ENCODE measurements at places on chromosomes 13 and 19.

DNA sequence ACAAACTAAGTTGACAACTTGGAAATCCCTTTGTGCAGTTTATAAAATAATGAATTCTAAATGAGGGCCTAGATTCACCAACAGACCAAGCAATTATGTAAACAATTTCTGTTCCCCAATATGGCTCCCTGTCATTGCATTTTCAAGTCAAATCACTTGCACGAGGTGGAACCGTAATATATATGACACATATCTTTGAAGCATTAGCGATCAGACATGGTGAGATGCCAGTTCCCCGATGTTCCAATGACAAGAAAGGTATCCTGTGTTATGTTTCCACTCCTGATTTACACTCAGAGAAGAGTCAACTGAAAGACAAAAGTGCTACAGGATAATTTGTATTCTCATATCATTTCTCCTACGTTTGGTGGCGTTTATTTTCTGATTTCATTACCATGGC lies 108.5 kb upstream of the TDRD3 start:
- no peak for DNase-seq

DNA sequence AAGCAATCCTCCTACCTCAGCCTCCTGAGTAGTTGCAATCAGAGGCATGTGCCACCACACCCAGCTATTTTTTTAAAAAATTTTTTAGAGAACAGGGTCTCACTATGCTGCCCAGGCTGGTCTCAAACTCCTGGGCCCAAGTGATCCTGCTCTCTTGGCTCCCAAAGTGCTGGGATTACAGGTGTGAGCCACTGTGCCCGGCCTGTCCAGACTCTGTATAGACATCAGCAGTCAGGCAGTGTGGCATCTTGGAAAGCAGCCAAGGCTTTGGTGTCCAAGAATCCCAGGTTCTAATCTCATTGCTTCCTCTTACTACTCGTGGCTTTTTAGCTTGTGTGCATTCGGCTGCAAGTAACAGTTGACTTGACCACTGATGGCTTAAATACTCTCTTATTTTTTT lies 43.4 kb downstream of the BICRA start:
- DNase-seq = no peak

DNA sequence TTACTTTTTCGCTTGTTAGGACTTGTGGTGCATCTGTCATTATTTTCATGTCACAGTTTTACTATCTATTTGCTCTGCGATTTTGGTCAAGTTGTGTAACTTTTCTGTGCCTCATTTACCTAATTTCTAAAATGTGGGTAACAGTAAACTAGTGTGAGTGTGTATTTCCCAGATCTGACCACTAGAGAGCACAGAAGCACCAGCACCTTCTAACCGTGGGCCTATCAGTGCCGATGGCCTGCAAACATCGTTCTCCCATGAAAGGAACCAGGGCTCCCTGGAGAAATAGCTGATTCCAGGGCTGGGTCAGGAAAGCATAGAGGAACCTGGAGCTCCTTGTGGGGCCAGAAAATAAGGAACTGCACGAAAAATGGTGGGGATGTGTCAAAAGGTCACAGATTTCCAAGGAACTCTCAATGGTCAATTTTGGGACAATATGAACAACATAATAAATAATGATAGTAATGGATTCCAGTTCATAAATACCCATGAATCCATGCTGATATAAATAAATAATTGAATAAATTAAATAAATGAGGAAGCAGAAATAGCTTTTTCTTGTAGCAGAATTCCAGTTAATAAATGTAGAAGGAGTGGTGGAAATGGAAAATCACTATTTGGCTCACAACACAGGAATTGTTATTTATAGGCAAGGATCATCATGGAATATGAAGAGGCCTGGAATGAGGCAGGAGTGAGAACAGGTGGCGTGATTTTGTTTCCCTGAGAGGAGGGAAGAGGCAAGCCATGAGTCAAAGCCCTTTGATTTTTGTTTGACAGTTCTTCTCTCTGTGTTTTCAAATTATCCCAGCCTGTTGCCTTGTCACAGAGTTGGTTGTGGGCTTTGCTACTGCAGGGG lies 31.1 kb downstream of the CEACAM8 start:
- DNase-seq = peak; percentile 25

DNA sequence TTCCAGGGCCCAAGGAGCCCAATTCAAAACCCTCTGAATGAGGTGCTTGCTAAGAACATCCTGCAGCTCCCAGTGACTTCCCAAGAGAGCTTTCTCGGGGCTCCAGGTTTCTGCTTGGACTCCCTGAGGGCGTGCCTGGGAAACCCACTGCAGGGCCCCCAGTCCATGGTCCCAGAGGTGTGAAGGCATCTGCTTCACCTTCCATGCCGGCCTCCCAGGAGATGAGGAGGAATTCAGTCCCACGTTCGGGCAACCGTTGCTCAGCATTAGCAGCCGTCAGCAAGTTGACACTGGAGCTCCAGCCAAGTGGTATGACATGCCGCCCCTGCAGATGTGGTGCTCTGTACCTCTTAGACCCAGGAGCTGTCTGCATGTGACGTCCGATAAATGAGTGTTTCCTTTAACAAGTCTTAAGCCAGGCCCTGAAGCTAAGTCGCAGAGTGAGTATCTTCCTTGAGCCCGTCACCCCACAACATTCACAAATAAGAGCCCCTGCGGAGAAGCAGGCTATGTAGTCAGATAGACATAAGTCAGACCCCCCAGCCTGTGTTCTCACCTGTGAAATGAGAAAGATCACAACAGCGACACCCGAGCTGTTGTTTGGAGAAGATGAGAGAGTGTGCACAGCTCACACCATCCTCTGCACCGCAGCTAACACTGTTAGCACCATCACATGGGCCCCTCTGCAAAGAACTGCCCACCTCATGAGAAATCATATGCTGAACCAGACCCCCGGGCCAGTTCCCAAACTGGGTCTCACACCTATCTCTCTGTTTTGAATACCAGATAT lies 150.3 kb downstream of the KATNAL1 start:
- DNase-seq = no peak

- no peak for DNase-seq
Observed at GRCh38 chr13:113972451-113973217, 1.2 kb downstream of the C13orf46 start.

- DNase-seq = no peak
Observed at GRCh38 chr19:1602091-1602707, 3.1 kb downstream of the UQCR11 start.

DNA sequence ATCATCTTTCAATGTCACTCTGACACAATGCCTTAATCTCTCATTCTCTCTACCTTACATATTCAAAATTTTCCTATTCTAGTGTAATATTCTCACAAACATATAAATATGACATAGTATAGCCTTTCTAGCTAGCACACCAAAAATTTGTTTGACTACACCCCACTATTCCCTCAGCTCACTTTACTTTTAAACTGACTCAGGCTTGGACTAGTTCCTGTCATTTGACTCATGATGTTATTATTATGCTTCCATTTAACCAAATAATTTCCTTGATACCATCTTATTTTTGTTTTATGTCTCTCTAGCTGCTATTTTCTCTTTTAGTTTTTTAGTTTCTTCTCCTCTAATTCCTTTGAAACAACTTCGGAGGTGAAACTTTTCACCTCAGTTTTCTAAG lies 1745.6 kb upstream of the PCDH20 start:
- DNase-seq = no peak

GRCh38 chr19:16125737-16126495 lies 14.2 kb downstream of the RAB8A start:
- DNase-seq = no peak

- no peak for DNase-seq
Observed at GRCh38 chr13:39913339-39913738, 257.9 kb downstream of the COG6 start.

GRCh38 chr19:44574186-44574950 lies 39.0 kb upstream of the IGSF23 start:
- DNase-seq = no peak

DNA sequence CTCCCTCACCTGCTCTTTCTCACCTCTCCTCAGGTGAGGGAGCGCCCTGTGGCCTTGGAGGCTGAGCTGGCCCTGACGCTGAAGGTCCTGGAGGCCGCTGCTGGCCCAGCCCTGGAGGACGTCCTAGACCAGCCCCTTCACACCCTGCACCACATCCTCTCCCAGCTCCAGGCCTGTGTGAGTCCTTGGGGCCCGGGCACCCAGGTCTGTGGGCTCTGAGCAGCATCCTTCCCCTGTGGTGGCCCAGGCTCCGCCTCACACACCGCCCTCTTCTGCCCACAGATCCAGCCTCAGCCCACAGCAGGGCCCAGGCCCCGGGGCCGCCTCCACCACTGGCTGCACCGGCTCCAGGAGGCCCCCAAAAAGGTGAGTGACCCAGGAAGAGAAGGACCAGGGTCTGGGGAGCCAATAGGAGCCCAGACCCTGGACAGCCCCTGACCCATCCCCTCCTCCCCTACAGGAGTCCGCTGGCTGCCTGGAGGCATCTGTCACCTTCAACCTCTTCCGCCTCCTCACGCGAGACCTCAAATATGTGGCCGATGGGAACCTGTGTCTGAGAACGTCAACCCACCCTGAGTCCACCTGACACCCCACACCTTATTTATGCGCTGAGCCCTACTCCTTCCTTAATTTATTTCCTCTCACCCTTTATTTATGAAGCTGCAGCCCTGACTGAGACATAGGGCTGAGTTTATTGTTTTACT lies 1.9 kb downstream of the IFNL1 start:
- peak; percentile 62 for DNase-seq

DNA sequence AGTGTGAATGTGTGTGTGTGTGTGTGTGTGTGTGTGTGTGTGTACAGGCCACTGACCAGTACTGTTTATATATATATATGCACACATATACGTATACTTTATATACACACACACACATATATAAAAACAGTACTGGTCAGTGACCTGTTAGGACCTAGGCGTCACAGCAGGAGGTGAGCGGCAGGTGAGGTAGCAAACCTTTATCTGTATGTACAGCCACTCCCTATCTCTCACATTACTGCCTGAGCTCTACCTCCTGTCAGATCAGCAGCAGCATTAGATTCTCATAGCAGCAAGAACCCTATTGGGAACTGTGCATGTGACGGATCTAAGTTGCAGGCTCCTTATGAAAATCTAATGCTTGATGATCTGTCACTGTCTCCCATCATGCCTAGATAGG lies 34.5 kb downstream of the TBC1D4 start:
- no peak for DNase-seq

DNA sequence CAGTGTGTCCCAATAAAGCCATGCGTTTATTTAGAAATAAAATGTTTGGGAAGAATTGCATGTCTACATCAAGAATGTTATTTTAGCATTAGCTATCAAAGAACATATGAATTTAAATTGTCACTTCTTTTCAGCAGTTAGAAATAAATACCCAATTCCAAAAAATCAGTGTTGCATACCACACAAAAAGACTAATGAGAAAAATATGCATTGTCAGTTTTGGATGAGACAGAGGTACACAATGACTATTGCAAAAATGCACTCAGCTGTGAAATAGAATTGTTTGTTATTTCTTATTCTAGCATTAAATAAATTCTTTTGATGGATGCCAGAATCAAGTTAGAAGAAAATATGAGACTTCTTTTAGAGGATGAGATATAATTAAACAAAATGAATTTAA lies 833.9 kb downstream of the SLITRK1 start:
- no peak for DNase-seq

- no peak for DNase-seq
Observed at GRCh38 chr19:49807058-49807903, 5.8 kb downstream of the FUZ start.

- DNase-seq = no peak
Observed at GRCh38 chr13:71611292-71611691, 255.7 kb downstream of the DACH1 start.

GRCh38 chr13:49627831-49628652 lies at the start of gene ARL11:
Gene ARL11, plus strand, starts transcription at chr13:49628507. Its CDS starts 1,941 bp downstream, at chr13:49630448.
- peak; percentile 77 for DNase-seq

DNA sequence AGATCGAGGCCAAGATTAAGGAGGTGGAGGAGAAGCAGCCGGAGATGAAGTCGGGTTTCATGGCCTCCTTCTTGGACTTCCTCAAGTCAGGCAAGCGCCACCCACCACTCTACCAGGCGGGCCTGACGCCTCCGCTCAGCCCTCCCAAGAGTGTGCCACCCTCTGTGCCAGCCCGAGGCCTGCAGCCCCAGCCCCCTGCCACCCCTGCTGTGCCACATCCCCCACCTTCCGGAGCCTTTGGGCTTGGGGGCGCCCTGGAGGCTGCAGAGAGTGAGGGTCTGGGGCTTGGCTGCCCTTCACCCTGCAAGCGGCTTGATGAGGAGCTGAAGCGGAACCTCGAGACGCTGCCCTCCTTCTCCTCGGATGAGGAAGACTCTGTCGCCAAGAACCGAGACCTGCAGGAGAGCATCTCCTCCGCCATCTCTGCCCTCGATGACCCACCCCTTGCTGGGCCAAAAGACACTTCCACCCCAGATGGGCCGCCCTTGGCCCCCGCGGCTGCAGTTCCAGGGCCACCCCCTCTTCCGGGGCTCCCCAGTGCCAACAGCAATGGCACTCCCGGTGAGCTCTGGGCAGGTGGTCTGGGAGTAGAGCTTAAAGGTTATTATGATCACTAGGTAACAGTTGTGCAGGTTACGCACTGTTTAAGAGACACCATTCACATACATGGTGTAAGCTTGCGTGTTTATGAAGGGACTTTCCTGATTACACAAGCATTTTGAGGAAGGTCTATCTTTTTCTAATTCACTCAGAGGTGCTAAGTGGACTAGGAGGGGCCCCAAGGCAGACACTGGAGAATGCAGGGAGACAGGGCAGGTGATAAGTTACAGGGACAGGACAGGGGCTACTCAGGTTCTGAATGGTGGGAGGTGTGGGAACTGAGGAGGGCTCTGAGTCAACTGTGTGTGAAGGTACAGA lies 8.7 kb downstream of the PRR12 start:
- no peak for DNase-seq

DNA sequence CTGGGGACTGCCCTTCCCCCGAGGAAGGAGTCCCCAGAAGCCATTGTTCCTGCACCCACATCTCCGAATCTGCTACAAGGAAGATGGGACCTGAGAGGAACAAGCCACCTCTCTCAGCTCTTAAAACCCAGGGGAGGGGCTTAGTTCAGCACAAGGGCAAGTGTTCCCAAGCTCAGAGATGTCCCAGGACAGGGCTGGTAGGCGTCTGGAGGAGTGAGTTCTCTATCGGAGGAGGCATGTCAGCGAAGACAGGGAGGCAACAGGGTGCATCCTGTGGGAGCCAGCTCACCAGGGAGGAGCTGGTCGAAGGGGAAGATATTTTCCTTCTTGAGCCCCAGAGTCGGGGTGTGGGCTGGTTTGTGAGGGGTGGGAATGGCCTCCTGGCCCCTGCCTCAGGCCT lies 54.8 kb downstream of the CELF5 start:
- DNase-seq = no peak
